Subcutaneous preadipocyte (primary cell): ENCODE measurements at places on chromosomes 12 and 14. TPM values are rescaled to one million over a fixed set of nuclear protein-coding genes. Genes with fewer than 3 reads are reported as not detected.

IFI27 gene
- total RNA-seq = 17.2 and 29.0 TPM in 2 replicates

PTPN11 gene
- total RNA-seq = 91.5 and 112 TPM in 2 replicates

PTPN21 gene
- total RNA-seq = 4.8 and 7.8 TPM in 2 replicates

TSHR gene
- not detected in 2 replicates for total RNA-seq
